Ammon's horn (tissue), 1 donor: ENCODE measurements at places on chromosomes 4 and X.

GRCh38 chr4:104743215-104743653, 248.5 kb upstream of the CXXC4 start:
- no peak for DNase-seq

DNA sequence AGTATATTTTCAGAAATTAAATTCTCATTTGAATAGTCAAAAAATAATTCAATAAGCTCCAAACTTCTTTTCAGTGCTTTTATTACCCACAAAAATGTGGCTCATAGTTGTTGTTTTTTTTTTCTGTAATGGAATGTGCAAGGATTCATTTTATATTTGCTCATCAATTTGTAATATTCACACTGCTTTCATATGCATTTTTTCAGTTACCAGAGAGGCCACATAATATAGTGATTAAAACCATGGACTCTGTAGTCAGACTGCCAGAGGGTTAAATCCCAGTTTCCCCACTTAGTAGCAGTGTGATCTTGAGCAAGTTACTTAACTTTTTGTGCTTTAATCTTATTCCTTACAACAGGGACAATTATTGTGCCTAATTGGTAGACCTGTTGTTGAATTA, 64.5 kb downstream of the FAM9B start:
- no peak for DNase-seq

- peak; percentile 67 for DNase-seq
These were observed 29.4 kb downstream of the IRF2 start for GRCh38 chr4:184444953-184445309.

DNA sequence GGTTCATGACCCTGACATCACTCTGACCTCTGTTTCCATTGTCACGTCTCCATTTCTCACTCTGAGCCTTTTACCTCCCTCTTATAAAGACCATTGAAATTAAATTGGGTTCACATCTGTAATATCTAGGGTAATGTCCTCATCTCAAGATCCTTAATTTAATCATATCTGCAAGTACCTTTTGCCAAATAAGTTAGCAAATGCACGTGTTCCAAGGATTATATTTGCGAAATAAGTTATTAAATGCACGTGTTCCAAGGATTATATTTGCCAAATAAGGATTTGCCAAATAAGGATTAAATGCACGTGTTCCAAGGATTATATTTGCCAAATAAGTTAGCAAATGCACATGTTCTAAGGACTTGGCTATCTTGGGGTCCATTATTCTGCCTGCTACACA, 938.0 kb downstream of the NLGN4X start:
- DNase-seq: no peak

DNA sequence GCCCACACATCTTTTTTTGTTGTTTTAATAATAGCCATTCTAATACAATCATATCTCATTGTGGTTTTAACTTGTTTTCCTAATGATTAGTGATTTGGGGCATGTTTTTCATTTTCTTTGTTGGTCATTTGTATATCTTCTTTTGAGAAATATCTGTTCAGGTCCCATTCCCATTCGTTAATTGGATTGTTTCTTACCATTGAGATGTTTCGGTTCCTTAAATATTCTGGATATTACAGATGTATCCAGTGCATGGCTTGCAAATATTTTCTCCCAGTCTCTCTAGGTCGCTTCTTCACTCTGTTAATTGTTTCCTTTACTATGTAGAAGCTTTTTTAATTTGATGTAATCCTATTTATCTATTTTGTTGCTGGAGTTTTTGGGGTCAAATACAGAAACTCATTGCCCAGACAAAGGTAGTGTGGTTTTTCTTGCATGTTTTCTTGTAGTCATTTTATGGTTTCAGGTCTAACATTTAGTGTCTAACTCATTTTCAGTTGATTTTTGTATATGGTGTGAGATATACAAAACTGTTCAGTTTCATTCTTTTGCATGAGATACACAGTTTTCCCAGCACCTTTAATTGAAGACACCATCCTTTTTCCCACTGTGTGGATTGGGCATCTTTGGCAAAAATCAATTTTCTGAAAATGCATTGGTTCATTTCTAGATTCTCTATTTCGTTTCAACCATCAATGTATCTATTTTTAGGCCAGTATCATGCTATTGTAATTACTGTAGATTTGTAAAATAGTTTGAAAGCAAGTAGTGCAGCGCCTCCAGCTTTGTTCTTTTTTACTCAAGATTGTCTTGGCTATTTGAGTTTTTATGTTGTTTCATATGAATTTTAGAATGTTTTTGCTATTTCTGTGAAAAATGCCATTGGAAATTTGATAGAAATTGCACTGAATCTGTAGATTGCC, 195.9 kb downstream of the SCFD2 start:
- no peak for DNase-seq

GRCh38 chrX:13934731-13935130, 95.0 kb downstream of the GEMIN8 start:
- DNase-seq: no peak

GRCh38 chrX:98371994-98372393, 1488.3 kb downstream of the RPA4 start:
- no peak for DNase-seq

DNA sequence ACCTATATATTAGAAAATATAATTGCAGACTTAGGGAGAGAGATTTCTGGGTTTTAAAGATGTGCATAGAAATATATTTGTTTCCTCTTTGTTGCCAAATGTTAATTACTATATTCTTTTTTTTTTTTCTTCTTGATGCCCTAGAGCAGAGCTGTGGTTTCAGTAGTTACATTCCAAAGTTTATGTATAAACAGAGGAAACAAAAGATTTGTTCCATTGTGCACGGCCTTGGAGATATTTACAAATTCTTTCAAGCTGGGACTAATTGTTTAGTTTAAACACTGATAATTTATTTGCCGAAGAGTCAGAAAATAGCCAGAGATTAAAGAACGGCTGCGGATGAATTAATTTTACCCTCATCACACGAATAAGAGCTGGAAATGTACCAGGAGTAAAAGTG, 85.1 kb downstream of the USP46 start:
- no peak for DNase-seq

DNA sequence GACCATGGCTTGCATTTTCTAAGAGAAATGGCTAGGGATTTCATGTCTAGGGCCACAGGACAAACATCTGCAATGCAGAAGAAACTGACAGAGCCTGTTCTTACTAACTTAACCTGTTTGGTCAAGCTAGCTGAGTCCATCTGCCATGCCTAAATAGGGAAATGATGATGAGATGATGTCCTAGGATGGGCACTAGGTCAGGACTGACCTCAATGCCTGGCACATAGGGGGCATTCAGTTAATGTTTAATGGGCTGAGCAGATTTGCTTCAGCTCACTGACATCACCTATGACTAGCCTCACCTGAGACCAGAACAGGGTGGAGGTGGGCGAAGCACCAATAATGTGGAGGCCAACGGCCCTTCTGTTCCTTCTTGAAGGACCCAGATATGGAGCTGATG, 174.2 kb upstream of the SCML1 start:
- no peak for DNase-seq

DNA sequence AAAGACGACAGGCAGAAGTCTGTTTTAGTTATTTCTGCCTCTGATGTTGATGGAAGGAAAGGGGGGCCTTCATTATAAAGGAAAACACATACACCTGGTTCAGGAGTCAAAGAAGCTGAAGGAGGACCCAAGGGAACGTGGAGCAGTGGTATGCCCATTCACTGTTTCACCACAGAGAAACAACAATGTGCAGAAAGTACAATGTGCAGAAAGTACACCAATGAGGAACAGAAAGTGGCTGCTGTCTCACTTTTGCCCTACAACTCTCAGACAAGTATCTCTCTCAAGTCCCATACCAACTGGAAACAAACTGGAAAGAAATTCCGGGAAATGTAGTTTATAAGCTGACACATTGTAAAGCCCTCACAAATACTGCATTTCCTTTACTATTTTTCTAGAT, 564.5 kb downstream of the TRAM1L1 start:
- DNase-seq: no peak

DNA sequence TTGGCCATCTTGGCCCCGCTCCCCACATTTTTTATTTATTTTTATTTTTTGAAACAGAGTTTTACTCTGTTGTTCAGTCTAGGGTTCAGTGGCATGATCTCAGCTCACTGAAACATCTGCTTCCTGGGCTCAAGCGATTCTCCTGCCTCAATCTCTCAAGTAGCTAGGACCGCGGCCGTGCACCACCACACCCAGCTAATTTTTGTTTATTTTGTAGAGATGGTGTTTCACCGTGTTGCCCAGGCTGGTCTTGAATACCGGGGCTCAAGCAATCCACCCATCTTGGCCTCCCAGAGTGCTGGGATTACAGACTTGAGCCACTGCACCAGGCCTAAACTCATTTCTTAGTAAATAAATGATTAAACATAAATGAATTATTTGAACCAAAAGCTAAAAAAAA, 322.0 kb upstream of the LCORL start:
- DNase-seq: no peak

GRCh38 chr4:3518511-3518880, 13.7 kb downstream of the LRPAP1 start:
- DNase-seq: no peak

GRCh38 chr4:185712350-185713024, 99.5 kb downstream of the SORBS2 start:
- DNase-seq: no peak

DNA sequence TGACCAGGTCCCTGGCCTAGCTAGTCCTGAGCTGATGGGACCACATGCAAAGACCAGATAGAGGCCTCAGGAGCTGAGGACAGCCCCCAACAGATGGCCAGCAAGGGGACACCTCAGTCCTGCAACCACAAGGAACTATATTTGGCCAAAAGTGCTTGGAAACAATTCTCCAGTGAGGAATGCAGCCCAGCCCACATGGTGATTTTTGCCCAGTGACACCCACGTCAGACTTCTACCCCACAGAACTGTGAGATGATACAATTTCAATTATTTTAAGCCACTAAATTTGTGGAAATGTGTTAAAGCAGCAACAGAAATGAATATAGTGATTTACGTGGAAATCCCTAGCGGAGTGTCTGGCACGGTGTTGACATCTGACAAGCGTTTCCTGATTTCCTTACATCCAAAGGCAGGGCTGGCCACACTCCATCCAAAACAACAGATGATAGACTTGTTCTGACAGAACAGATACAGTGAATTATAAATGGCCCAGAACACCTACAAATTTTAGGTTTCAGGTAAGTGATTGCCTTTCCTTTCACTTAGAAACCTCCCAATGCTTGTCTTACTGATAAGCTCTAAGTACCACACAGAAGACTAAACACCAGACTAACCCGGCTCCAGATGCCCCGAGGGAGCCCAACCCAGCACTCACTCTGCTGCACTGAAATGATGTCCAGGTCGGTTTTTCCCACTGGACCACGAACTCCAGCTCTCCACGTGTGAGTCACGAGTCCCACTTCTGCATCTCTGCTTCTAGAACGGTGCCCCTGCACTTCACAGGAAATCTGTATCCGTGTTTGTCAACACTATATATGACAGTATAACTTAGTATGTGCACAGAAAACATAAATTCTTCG, 5.8 kb downstream of the AFAP1 start:
- DNase-seq: no peak

DNA sequence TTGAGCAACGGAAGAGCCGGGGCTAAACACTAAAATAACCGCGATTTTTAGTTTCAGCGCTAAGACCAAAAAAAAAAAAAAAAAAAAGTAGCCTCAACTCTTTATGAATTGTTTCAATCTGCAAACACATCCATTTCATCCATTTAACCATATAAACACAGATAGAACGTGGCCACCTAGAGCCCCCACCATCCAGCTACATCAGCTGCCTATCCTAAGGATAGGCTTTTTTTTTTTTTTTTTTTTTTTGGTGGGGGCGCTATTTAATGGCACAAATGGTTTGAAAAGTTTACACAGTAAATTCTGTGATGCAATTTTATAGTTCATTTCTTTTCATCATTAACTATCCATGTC, 492 bp upstream of the HDAC8 start:
- DNase-seq: no peak

- no peak for DNase-seq
These were observed 2.1 kb downstream of the BRWD3 start for GRCh38 chrX:80807606-80807991.

- peak; percentile 17 for DNase-seq
These were observed 249.6 kb downstream of the OPHN1 start for GRCh38 chrX:68183612-68184214.

GRCh38 chr4:55868581-55869090, 15.2 kb downstream of the EXOC1 start:
- DNase-seq: no peak

GRCh38 chr4:2419814-2420213, 1.1 kb downstream of the CFAP99 start:
- no peak for DNase-seq

DNA sequence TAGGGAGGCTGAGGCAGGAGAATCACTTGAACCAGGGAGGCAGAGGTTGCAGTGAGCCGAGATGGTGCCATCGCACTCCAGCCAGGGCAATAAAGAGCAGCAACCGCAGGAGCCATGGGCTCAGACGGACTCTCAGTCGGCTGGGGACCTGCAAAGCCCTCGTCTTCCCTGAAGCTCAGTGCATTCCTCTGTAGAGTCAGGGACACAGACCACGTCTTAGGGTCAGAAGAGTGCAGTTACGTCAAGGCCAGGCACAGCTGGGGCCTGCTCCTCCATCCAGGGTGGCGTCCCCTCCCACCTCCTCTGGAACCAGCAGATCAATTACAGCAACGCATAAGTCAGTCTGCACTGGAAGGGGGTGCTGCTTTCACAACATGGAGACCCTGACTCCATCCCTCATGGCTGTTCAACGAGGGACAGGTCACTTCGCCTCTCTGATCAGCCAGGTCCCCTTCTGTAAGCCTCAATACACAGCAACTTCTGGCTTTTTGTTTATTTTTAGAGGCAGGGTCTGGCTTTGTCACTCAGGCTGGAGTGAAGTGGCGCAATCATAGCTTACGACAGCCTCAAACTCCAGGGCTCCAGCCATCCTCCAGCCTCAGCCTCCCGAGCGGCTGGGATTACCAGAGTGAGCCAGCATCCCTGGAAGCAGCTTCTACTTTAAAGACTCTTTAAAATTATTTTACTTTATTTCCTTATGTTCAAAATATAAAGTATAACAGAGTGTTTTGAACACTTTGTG, 76.4 kb downstream of the ZFYVE28 start:
- peak; percentile 1 for DNase-seq

DNA sequence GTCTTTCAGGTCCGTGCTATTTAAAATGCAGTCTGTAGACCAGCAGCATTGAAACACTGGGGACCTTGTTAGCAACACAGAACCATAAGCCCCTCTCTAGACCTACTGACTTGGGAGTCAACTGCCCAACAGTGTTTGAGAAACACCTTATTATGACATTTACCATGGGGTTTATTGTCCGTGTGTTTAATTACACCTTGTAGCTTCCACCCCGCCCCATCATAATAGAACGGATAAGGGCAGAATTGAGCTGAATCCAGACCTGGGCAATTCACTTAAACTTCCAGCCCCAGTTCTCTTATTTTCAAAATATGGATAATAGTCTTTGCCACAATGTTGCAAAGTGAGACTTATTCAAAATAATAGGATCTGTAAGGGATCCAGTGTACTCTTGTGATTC, 30.6 kb upstream of the CLNK start:
- DNase-seq: no peak

GRCh38 chr4:149166876-149167275, 648.8 kb downstream of the IQCM start:
- no peak for DNase-seq

- DNase-seq: no peak
These were observed 599.7 kb upstream of the TENM3 start for GRCh38 chr4:181643466-181643865.
